ENCODE measurements at places on chromosomes 6 and 20. TPM values are rescaled to one million over a fixed set of nuclear protein-coding genes. Genes with fewer than 3 reads are reported as not detected.

The CTSZ gene
- polyA plus RNA-seq, result 276 TPM

DNA sequence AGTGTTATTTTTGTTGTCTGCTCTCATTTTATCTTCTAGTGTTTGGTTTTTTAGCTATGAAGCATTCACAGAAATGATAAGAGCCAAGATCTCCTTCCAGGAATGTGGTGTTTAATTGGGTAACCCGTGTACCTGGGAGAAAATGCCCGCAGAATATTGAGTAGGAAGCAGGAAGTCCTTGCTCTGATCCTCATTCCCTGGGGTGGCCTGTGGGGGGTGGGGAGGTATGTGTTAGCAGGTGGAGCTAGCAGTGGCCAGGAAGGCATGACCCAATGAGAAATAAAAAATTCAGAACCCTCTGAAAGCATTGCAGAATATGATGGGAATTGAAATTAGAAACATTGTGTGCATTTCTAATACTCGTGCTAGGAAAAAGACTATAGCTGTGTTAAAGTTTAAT, 100.8 kb downstream of the DTD1 start:
- no peak overlapping the region for H3K4me3 ChIP-seq
- H3K4me1 ChIP-seq, result no peaks in the 10 kb centered on the region
- no peak overlapping the region for H3K27ac ChIP-seq
- H3K36me3 ChIP-seq, result no peaks in the 10 kb centered on the region

- no peak for DNase-seq
- no peaks in the 10 kb centered on the region for H3K4me1 ChIP-seq
- H3K36me3 ChIP-seq, result no peaks in the 10 kb centered on the region
Measured at GRCh38 chr6:115583290-115583689, 477.4 kb downstream of the FRK start.

DNA sequence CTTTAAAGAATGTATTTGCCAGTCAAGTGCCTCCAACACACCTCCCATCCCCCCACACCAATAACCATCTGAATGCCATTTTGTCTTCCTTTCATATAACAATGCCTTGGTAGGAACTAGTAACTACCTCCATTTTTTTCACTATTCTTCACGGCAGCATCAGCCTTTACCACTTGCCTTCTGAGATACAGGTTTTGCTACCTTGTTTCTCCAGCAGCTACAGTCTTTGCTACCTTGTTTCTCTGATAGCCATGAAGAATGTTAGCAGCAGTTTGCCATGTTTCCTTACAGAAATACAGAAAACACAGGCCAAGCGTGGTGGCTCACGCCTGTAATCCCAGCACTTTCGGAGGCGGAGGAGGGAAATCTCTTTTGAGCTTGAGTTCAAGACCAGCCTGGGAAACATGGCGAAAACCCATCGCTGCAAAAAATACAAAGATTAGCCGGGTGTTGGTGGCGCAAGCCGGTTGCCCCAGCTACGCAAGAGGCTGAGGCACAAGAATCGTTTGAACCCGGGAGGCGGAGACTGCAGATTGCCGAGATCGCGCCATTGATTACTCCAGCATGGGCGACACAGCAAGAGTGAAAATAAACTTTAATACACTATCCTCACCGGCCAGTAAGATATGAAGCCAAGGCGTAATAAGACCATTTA, 100.9 kb downstream of the HFE start:
- no peak for DNase-seq
- peak overlapping the region; percentile 91 for H3K27ac ChIP-seq
- peaks cover 28% of the 10 kb centered on the region for H3K4me1 ChIP-seq
- no peaks in the 10 kb centered on the region for H3K27me3 ChIP-seq
- H3K4me3 ChIP-seq, result peak overlapping the region; percentile 54

GRCh38 chr6:34018961-34019606, 126.8 kb downstream of the GRM4 start:
- no peak overlapping the region for H3K4me3 ChIP-seq
- H3K27ac ChIP-seq, result no peak overlapping the region
- DNase-seq, result peak; percentile 17

DNA sequence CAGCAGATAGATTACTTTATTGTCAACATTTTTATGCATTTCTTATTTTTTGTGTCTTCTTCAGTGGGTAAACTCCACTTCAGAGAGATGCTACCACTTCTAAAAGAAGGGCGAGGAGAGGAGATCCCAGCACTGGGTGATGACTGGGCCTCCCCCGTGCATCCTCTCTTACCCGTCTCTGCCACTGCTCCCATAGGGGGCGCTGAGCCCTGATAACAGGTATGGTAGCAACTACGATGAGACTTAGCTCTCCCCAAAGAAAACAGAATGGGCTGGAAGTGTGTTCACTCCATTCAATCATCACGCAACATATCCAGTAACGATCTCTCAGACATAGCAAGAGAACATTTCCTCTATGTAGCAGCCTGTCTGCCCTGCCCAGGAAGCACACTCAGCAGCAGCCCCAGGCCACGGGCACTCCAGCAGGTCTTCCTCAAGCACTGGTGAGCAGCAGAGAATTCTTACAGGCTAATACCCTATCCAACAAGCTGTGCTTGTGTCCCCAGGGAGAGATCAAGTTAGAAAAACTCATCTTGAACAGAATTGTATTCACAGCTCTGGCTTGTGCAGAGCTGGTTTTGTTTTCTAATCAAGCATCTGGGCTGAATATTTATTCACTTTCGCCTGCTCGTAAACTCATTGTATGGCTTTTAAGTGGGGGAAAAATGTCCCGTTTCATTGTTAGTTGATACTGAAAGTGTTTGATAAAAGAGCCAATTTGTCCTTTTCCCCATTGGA, 533.1 kb upstream of the CDH4 start:
- no peak for DNase-seq

GRCh38 chr20:47305667-47306066, 50.8 kb downstream of the ZMYND8 start:
- DNase-seq, result no peak
- H3K27ac ChIP-seq, result no peak overlapping the region
- peaks cover 8% of the 10 kb centered on the region for H3K4me1 ChIP-seq
- H3K27me3 ChIP-seq, result no peaks in the 10 kb centered on the region
- H3K36me3 ChIP-seq, result peaks cover 98% of the 10 kb centered on the region

- H3K36me3 ChIP-seq, result no peaks in the 10 kb centered on the region
- no peaks in the 10 kb centered on the region for H3K27me3 ChIP-seq
- H3K4me3 ChIP-seq, result no peak overlapping the region
- H3K4me1 ChIP-seq, result no peaks in the 10 kb centered on the region
- H3K27ac ChIP-seq, result no peak overlapping the region
- no peak for DNase-seq
Measured at GRCh38 chr6:36334832-36335459, 1.7 kb downstream of the BNIP5 start.

Data from spleen (tissue), 13 donors.